ENCODE measurements at places on chromosomes 4 and X.

DNA sequence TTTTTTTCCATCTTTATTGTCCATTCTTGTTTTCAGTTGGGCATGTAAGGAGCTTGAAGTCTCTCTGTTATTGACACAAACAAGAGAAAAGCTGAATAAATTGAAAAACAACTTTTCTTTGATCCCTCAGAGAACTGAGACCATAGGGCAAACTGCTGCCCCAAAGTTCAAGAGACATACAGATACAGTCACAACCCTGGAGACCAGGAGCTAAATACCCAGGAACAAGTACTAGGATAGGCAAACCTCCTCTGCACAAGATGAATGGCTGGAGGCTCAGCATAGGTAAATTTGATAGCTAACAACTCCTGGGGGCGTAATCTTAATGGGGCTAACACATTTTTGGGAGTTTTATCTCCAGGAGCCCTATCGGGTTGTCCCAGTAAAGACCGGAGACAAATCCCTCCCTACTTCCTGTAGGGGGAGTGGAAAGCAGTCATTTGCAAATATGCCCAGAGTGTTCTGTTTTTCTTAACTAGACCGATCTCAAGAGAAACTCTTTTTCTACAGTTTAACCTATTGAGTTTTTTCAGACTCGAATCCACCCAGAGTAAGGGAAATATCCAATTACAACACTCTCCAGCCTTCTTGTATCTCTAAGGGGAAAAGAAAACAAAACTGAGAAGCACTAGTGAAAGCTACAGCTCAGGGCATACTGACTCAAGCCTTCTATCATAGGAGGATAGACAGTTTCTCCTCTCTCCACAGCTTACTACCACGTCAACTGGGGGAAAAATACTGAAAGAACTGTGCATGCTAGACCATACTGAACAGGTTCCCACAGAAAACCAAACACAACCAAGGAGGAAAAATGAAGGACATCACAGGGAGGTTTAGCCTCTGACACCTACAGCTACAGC, 23.1 kb downstream of the MAGEA8 start:
- no peak for DNase-seq

DNA sequence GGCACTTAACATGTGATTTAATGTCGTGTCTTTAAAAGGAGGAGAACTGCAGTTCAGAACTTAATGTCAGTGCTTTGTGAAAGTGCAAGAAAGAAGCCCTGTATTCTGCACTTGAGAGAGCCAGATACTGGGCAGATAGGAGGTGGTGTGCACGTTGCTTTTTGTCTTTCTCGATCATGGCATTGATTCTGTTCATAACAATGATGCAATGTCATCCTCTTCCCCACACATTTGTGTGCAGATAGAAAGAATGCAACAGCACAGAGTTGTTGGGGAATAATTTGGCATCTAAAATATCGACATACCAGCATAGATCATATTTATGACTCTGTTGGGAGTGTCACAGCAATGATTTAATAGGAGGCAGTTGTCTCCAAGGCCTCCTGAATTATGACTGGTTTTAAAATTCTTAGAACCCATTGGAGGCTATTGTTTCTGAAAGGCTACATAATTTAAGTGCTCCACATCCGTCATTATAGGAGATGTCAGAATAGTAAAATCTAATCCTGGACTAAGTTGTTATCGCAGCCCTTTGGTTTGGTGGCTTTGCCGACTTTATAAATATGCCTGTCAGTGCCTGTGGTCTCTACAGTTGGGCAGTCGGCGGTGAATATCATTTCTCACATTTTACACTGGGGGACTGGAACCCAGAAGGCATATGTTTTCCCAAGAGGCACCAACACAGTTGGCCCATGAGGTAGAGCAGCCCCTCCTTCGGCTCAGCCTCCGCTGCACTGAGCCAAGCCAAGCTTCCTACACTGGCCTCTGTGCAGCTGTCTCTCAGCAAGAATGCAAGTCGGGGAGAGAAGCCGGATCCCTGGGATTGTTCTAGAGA, 124.9 kb downstream of the PTTG2 start:
- DNase-seq = no peak

GRCh38 chrX:16577483-16578029, 72.4 kb upstream of the S100G start:
- no peak for DNase-seq

GRCh38 chr4:86544310-86544966, 49.7 kb upstream of the PTPN13 start:
- DNase-seq = peak; percentile 83
